ENCODE measurements at places on chromosomes 6 and 20.

DNA sequence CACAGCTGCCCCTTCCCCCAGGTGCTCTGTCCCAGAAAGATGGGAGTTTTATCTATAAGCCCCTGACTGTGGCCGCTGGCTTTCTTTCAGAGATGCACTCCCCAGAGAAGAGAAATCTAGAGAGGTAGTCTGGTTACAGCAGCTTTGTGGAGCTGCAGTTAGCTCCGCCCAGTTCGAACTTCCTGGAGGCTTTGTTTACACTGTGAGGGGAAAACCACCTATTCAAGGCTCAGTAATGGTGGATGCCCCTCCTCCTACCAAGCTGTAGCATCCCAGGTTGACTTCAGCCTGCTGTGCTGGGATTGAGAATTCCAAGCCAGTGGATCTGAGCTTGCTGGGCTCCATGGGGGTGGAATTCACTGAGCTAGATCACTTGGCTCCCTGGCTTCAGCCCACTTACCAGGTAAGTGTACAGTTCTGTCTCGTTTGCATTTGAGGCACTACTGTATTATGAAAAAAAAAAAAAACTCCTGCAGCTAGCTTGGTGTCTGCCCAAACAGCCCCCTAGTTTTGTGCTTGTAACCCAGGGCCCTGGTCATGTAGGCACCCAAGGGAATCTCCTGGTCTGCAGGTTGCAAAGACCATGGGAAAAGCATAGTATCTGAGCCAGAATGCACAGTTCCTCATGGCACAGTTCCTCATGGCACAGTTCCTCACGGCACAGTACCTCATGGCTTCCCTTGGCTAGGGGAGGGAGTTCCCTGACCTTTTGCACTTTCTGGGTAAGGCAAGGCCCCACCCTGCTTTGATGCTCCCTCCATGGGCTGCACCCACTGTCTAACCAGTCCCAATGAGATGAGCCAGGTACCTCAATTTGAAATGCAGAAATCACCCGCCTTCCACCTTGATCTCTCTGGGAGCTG lies 275.0 kb downstream of the CENPW start:
- DNase-seq = no peak

DNA sequence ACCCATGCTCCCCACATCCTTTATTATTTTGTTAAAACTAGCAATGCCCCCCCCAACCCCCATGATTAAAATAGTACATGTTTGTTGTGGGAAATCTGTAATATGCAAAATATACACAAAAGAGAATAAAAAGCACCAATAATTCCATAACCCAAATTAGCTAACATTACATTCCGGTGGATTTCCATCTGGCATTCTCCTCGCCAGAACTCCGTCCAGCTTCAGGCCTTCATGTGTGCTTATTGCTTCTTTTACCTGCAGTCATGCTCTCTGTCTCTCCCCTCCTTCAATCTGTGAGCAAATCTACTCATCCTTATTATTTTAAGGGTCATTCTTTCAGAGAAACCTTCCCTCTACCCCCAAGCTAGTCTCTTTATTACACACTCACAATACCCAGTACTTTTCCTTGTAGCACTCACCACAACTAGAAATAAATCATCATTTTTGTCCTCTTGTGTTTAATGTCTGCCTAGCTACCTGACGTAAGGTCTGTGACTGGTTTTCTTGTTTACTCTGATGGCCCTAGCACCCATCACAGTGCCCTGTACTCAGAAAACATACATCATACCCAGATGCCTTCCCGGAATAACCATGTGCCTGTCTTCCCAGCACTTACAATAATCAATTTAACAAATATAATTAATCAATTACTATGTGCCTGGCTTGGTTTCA lies 25.6 kb upstream of the IER3 start:
- peak; percentile 37 for DNase-seq

DNA sequence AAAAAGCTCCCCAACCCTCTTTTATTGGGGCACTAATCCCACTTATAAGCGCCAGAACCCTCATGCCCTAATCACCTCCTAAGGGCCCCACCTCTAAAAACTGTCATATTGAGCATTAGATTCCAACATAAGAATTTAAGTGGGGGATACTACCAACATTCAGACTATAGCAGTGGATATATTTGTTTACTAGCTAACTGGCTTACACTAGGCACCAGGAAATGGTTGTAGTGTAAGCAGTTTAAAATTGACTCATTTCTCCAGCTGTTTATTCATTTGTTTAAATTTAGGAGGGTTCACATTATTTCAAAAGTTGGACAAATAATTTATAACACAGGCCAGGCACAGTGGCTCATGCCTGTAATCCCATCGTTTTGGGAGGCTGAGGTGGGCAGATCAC lies 22.9 kb downstream of the MTO1 start:
- no peak for DNase-seq

DNA sequence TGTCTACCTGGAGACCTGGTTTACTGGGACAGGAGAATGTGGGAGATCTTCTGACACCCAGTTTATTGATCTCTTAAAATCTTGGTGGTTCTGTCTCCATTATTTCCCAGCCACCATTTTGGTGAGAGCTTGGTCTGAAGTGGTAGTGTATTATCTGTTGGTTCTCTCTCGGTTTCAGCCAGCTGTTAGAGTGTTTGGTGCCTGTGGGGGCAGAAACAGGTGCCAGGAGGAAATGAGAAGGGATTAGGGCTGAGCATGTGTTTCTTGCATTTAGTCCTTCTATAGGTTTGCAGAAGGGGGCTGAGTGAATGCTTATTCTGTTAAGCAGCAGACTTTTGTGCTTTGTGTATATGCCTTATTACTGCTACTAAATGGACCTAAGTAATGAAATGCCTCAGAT lies 9.6 kb downstream of the JARID2 start:
- no peak for DNase-seq

DNA sequence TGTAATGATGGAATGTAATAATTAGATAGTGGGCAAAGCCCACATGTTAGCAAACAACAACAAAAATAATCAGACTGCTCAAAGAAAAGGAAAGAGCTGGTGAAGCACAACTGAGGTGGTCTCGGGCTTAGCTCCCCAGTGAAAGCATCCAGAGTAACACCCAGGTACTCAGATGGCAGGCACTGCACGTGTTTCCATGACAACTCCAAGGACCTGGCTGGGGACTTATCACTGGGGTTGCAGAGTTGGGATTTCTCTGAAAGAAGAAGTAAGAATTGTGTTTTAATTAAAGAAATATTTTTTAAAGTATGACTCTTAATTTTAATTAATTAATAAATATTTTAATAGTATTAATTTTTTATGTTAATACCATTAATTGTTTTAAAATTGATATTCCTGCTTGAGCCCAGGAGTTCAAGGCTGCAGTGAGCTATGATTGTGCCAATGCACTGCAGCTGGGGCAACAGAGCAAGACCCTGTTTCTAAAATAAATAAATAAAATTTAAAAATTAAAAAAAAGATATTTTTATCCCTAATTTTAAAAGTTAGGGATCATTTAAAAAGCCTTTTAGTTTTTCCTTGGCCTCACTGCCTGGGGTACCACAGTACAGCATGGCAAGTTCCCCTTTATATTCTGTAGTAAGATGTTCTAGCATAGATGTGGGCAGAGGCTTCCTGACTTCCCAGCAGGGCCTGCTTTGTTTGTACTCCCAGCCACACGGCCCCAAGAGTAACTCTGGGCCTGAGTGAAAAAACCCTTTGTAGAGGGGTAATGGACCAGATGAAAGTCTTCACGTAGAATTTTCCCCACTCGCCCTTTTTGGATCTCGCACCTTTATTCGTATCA lies 42.2 kb upstream of the UST start:
- DNase-seq = no peak

DNA sequence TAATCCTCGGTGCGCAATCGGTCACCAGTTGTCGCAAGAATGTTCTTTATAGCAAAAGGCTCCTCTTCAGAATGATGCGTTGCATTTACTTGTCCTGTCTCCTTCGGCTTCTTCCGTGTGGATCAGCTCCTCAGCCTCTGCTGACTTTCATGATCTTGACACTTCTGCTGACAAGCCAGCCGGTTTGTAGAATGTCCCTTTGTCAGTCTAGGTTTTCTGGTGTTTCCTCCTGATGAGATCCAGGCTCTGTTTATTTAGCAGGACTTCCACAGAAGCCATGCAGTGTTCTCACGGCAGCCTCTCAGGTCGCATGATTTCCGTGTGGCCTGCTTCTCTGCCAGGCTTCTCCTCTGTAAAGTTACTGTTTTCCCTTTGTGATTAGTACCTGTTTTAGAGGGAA lies 66.9 kb downstream of the STX11 start:
- peak; percentile 14 for DNase-seq

DNA sequence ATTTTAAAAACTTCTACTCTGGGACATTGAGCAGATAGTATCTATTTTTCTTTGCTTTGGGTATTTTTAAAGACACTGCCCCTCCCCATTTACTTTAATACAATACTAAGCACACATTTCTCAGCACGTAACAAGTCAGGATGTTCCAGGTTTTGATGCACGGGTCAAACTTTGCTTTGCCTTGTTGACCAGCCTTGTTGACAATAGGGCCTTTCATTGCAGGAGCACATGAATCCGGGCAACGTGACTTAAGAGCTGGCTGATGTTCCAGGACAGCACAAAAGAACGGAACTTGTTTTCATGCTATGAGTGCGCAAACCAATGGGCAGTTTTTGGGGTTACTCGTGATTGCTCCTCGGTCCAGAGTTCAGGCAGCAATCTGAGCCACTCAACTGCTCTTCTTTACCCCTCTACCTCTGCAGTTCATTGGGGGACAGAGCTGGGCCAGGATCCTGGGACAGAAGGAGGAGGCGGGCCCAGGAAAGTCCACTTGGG lies 78.6 kb upstream of the SLC22A16 start:
- no peak for DNase-seq

GRCh38 chr6:47759364-47759763 lies 22.5 kb upstream of the OPN5 start:
- no peak for DNase-seq

- DNase-seq = no peak
These were observed 220.7 kb downstream of the FUT9 start for GRCh38 chr6:96236471-96236870.

GRCh38 chr6:34524499-34524898 lies 31.6 kb downstream of the SPDEF start:
- no peak for DNase-seq
